ENCODE measurements at places on chromosomes 7 and 10. TPM values are rescaled to one million over a fixed set of nuclear protein-coding genes. Genes with fewer than 3 reads are reported as not detected.

- no peak for DNase-seq
These were observed 192.7 kb downstream of the MLLT10 start for GRCh38 chr10:21726601-21727225.

DNA sequence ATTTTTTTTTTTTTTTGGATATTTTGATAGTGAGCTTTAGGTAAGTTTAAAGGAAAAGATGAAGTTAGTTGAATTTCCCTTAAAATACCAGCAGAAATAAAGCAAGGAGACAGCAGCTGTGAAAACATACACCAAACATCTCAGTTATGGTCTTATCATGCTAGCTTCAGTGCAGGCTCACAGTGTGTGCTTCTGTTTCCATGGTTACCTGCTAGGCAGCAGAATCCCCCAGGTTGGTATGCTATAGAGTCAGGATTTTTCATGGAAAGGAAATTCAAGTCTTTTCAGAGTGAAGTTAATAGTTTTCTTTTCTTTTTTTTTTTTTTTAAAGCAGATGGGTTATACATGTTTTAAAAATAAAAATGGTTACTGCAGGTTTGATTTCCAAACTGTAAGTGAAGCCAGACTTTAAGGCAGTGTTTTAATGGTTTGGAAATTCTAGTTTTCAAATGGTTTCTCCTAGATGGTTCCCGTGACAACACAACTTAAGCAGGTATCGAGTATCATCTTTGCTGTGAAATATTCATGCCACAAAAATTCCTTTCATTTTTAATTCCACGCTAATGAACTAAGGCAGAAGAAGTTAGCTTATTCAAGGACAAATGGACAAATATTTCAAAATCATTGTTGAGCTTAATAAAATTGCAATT, 230.9 kb downstream of the BICC1 start:
- no peak for DNase-seq

DNA sequence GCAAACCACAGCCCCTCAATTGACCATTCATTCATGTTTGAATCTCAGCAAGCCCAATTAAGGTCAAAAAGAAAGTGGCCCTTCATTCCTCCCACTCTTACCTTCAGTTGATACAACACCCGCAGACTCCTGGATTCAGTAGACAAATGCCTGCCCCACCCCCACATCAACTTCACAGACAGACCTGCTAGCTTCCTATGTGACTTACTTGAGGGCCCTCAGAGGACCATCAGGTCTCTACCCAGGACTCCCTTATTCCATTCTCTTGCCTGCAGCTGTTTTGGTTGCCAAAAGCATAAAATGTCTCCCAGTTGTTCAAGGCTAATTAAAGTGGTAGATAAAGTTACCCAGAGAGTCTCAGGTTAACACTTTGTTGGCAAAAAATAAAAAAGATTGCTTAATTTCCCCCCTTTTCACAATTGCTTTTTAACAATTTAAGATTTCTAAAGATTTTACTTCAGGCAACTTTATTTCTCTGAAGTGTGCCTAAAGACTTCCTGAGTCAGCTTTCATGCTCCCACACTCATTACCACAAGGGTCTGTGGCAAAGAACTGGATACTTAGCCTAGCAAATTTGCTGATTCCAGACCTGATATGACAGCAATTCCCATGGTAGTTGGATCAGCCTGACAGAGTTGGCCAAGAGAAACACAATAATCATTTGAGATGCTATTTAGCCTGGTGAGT, 3.3 kb upstream of the MTERF1 start:
- DNase-seq: no peak

GRCh38 chr10:33193701-33194521, 140.6 kb downstream of the NRP1 start:
- DNase-seq: no peak

DNA sequence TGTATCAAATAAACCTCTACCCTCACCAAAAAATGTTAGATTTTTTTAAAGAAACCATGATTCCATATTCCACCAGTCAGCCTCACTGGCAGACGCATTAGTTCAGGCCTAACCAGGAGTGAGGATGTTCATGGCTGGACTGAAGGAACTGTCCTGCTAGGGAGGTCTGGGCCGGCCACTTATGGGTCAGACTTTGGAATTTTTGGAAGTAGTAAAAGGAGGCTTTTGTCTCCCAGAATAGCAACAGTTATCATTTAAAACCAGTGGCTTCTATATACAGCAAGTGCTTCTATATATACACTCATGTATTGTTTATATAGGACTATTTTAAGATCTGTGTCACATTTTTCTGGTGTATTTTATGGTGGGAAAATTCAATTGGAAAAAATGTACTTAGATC, 120.5 kb downstream of the CNNM2 start:
- DNase-seq: no peak

DNA sequence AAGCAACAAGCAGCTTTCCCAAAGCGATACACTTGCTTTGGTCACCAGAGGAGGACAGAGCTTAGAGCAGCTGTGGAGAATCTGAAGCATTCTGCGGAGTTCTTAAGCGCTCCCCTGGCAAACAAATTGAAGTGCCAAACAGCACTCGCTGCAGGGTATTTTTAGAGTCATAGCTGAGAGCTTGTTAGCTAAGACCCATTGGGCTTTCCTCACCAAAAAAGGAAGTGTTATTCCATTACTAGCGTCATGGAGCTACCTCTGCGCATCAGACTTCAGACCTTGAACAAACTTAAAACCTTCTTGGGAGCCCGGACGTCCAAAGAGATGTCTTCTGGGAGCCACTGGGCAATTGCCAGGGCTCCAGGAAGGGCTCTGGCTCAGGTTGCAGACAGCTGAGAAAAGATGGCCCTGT, 23.2 kb upstream of the BMPR1A start:
- no peak for DNase-seq

GRCh38 chr10:60305380-60305892, 84.2 kb downstream of the ANK3 start:
- no peak for DNase-seq

DNA sequence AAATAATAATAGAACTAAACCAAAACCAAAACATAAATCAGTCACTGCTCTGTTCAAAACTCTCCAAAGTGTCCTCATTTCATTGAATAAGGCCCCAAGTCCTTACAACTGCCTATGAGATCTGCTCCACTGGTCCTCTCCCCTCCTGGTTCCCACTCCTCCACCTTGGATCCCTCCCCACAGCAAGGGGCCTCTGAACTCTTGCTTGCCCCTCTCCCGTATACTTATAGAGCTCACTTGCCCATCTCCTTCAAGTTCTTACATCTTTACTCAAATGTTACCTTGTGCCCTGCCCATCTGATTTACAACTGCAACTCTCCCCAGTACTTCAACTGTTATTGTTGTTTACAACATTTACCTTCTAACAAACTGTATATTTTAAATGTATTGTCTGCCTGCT, 819 bp downstream of the POLD2 start:
- no peak for DNase-seq

Gene PIK3AP1
- 0.21 TPM for total RNA-seq

Gene CLCN1
- not detected for total RNA-seq

Gene RBM20
- 0.13 TPM for total RNA-seq
